ENCODE measurements at places on chromosomes 7 and 10. TPM values are rescaled to one million over a fixed set of nuclear protein-coding genes. Genes with fewer than 3 reads are reported as not detected.
A peak's percentile ranks its signal among the peaks of the same experiment; 100 is the strongest.

DNA sequence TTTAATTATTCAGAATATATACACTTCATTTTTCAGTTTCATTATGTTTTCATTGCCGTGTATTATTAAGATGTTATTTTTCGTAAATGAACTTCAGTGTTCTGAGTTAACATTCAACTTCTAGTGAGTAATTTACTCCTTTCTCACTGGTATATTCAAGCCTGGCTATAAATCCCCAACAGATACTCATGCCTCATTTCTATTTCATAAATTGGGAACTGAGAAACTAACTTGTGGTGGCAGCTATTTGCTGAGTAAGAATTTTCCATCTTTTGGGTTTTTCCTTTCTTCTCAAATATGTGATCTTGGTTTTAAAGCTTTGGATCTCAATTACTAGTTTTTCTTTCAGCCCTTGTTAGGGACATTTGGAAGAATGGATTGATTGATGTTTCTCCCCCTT is 281.1 kb downstream of the CDK14 start:
- no peak overlapping the region for H3K4me3 ChIP-seq
- no peaks in the 10 kb centered on the region for H3K27me3 ChIP-seq
- DNase-seq: no peak
- peaks cover 8% of the 10 kb centered on the region for H3K4me1 ChIP-seq
- peaks cover 17% of the 10 kb centered on the region for H3K36me3 ChIP-seq
- no peak overlapping the region for H3K27ac ChIP-seq

CDH23 gene
- total RNA-seq: 0.03 TPM

- H3K27me3 ChIP-seq: no peaks in the 10 kb centered on the region
- H3K36me3 ChIP-seq: peaks cover 27% of the 10 kb centered on the region
- H3K4me3 ChIP-seq: peak overlapping the region; percentile 70
- peaks cover 96% of the 10 kb centered on the region for H3K4me1 ChIP-seq
- peak; percentile 60 for DNase-seq
Measured at GRCh38 chr10:49568235-49568634, 29.3 kb upstream of the ERCC6 start.

DNA sequence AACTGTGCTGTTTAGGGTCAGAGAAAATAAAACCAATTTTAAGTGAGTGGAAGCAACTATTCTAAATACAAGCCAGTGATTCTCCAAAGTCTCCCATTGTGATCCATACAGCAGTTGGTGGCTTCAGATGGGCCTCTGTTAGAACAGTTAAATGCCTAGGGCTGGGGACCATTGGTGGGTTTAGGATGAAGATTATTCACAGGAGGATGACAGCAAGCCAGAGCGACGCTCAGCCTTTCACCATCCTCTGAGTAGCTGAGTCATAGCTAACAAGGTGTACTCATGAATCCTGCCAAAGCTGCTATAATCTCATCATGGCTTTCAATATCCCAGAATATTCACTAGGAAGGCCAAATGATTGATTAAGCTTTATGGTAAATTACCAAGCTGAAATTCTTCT is 39.6 kb downstream of the STARD3NL start:
- H3K27me3 ChIP-seq: no peaks in the 10 kb centered on the region
- peaks cover 9% of the 10 kb centered on the region for H3K4me1 ChIP-seq
- no peak overlapping the region for H3K27ac ChIP-seq

GRCh38 chr7:50508471-50508943 is 56.7 kb downstream of the DDC start:
- no peak overlapping the region for H3K4me3 ChIP-seq
- peaks cover 6% of the 10 kb centered on the region for H3K4me1 ChIP-seq
- H3K27ac ChIP-seq: no peak overlapping the region

Data from HFFc6 (cell line).